Activated T-cell treated with anti-CD3 and anti-CD28 coated beads for 1 hour (primary cell): ENCODE measurements at places on chromosomes 2 and 18.

DNA sequence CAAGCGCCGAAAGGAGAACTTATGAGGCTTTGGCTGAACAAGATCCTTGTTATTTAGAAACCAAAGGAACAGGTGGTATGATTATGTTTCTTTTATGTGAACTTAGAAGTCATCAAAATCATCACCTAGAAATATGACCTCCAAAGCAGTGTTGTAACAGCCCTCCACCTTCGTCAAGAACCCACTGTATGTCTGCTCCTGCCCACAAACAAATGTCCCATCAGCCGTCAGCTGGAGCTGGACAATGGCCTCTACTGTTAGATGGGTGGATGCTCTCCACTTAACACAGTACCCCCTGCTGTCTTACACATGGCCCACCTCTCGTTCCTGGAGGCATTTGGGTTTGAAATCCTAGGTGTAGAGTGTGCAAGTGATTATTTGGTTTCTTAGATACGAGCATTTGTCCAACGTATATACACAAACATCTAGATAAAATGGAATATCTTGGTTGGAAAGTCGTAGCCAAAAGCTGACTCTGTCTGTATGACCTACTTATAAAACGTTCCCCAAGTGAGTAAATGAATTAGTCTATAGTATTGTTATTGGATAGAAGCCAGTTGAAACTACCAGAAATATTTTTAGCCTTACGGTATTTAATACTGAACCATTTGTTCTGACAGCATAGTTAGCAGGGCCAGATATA is 113.0 kb downstream of the CRIM1 start:
- no peak for DNase-seq

- DNase-seq = no peak
Measured at GRCh38 chr2:233142355-233142897, 82.3 kb downstream of the INPP5D start.

DNA sequence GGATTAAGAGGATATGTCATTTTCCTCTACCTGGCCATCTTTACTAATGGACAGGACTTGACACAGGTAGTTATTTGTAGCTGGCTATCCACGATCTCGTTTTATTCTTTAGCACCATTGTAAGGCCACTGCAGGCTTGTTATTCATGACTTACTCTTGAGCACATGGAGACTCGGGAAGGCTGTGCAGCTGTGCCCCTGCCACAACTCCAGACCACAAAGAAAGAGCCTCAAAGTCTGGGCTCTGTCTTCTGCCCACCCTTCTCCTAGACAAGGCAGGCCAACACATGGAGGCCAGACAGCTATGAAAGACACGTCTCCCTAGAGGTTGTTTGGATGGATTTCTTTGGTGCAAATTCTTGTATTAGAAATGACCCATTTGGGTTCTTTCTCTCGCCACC is 133.8 kb downstream of the NAPG start:
- DNase-seq = no peak

DNA sequence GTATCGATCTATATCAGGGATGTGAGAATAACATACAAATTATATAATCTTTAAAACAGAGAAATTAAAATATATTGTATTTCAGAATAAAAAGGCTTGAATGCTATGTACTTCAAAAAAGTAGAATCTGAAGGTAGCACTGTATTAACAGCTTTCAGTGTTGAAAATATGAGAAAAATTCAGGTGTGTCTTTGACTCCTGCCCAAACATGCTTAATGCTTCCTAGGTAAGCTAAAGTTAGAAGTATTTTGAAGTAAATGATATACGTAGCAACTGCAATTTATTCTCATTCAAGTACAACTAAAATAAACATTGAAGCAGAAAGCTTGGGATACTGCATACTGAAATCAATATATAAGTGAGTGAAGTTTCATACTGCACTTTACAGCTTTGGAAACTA is 1082.0 kb upstream of the ACVR2A start:
- no peak for DNase-seq

DNA sequence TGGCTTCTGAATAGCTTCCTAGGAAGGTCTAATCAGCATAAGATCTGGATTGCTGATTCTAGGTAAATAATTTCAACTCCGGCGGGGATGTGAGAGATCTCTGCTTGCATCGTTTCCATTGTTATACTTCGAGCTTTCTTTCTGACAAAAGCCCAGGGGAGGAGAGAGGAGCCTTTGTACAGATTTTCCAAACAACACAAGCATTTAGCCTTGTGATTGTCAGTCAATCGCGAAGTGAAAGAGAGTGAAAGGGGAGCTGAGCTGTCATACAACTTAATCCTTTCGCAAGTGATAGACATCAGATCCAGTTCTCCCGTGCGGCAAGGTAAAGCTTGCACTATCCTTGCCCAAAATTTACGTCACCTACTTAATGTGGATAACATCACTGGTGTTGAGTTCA is 26.2 kb downstream of the RALB start:
- DNase-seq = no peak

GRCh38 chr2:16196687-16197503 is 256.5 kb downstream of the MYCN start:
- DNase-seq = no peak

DNA sequence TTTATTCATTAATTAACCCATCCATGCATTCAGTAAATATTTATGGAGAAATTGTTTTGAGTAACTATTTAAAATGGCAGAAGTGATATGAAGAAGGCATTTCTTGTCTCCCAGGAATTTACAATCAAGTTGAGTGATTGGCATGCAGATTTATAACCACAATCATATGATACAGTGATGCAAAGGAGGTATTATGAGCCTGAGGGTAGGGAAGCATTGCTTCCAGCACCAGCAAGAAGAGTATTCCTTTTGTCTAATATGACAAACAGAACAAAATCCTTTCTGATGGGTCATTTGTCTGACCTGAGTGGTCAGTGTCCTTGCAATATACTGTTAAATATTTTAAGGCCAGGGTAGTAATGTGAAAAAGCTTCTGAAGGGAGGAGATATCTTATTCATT is 244.2 kb upstream of the RGPD4 start:
- no peak for DNase-seq

DNA sequence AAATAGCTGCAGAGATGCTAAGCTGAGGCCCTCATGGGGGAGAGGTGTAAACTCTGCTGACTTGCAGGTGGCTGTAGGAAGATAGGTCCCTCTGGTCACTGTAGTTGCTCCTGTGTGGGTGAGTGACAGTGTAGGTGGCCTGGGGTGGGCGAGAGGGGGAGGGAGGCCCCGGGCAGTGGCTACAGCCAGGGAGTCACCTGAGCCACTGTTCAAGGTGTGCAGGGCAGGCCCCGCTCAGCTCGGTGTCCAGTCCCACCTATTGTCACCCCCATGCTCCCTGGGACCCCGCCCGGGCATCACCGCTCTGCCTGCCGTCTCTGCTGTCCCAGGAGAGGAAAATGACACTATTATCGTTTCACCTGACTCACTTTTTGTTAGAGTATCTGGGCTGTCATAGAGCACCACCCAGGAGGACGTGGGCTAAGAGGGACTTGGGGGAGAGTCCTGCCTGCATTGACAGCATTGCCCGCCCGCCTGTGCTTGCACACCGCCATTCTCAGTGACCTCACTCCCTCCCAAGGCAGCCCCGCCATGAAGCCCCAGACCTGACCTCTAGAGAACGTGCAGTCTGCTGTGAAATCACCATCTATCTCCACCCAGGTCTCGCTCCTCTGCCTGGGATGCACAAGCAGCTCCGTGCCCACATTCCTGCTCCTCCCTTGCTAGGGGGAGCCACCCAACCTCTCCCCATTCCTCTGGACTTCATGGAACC is 29.2 kb downstream of the COPS9 start:
- no peak for DNase-seq
